Activated naive CD4-positive, alpha-beta T cell (primary cell): ENCODE measurements at places on chromosomes 16 and 17.

GRCh38 chr16:74224828-74225612 lies 71.6 kb upstream of the PSMD7 start:
- no peak for DNase-seq

DNA sequence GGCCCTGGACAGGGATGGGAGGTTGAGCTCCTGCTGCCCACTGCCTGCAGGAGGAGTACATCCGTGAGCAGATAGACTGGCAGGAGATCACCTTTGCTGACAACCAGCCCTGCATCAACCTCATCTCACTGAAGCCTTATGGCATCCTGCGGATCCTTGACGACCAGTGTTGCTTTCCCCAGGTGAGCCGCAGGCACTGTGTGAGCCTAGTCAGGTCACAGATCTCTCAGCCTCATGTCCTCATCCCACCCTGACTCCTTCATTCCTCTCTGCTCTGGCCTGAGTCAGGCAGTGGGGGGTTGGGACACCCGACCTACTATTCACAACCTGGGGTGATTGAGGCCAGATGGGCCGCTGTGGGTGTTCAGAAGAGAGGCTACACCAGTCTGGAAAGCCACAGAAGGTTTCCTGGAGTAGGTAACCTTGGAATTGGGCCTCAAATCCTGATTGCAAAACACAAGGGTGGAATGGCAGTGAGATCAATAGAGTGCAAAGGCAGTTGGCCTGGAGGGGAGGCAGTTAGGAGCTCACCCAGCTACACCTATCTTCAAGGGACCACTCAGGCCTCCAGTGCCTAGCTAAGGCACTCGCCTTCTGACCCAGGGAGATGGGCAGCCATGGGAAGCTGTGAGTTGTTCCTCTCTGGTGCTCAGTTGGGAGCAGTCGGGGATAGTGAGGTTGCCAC lies 29.7 kb downstream of the MYO15A start:
- no peak for DNase-seq

- DNase-seq: no peak
Observed at GRCh38 chr17:22512997-22513538, 820.7 kb downstream of the KCNJ18 start.

DNA sequence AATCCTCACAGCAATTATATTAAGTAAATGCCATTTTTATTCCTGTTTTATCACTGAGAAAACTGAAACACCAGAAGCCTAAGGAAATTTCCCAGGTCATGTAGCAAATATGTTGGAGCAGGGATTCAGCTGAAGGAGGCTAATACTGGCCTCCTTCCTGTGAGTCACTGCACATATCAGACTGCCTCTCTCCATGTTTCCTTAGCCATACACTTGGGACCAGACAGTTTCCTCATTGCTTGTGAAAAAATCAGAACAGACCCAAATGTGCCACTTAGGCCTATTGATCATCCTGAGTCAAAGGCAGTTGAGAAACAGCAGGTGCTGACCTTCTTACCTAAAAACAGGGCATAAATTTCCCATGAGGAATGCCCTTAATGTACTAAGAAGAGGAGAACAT lies 18.9 kb upstream of the ELAC2 start:
- DNase-seq: no peak

DNA sequence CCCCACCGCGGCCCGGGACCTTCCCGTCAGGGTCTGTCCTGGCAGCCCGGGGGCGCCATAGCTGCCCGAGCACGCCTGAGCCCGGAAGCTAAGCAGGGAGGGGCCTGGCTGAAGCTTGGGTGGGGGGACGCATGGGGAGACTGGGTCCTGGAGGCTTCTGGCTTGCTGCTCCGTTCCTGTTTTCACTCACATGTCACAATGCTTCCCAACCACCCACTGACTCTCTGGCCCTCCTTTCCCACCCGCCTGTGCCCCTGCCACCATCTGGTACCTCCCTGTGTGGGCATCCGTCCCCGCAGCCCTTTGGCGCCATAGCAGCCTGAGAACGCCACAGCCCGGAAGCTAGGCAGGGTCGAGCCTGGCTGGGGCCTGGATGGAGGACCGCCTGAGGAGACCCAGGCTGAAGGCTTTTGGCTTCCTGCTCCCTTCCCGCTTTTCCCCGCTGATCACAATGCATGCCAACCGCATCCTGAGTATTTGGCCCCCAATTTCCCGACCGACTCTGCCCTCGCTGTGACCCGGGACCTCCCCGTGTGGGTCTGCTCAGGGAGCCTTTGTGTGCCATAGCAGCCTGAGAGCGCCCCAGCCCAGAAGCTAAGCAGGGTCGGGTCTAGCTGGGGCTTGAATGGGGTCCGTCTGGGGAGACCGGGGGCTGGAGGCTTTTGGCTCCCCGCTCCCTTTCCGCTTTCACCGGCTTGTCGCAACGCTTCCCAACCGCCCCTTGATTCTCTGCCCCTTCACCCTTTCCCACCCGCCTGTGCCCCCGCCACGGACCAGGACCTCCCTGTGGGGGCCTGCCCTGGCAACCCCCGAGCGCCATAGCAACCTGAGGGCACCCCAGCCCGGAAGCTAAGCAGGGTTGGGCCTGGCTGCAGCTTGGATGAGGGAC lies 2290.1 kb downstream of the TP53TG3F start:
- no peak for DNase-seq

DNA sequence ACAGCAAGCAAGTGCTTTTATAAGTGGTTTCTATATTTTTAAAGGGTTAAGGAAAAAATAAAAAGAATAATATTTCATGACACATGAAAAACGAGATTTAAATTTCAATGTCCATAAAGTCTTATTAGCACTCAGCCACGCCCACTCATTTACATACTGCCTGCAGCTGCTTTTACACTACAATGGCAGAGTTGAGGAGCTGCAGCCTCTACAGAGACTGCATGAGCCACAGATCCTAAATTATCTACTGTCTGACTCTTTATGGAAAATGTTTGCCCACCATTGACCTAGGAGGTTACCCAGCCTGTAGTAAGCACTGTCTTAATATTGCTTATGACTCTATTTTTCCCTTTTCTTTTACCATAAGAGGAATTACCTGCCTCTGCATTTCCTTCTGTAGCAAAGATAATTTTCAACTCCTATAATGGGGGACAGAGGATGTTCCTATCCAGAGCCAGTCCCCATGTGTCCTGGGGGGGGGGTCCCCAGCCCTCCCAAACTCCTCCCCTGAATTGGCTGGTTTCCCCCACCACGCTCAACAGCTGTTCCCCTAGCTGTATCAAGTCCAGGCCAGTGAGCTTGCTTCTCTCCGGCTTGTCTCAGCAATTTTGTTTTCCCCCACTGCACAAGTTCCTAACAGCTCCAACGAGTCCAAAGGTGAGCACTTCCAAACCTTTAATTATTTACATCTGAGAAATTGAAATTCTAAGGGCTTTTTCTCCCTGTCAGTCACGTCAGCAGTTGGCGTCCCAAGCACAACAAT lies 139.4 kb upstream of the ERCC4 start:
- no peak for DNase-seq

DNA sequence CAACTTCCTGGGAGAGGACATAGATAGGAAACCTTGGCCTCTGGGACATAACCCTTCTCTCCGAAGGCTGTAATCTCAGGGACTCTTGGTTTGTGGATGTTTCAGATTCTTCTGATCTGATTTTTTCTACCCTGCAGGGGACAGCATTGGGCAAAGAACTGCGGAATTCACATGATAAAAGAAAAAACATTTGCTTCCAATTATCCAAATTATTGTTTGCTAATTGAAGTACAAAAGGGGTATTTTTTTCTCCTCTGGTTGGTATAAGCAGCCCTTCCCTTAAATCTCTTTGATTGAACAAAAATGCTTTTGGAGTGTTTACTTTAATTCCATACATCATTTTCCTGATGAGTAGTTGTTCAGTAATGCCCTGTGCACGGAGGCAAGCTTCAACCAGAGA lies 251.7 kb upstream of the IRX3 start:
- no peak for DNase-seq
